ENCODE measurements at places on chromosomes 2 and 18. TPM values are rescaled to one million over a fixed set of nuclear protein-coding genes. Genes with fewer than 3 reads are reported as not detected.

Gene ASB18
- not detected for total RNA-seq

Gene TSPYL6
- under 0.01 TPM for total RNA-seq

Gene RAX
- total RNA-seq, result not detected

Gene PPM1G
- 52.4 TPM for total RNA-seq

Gene MAP2
- total RNA-seq, result 0.54 TPM

Gene GPR55
- total RNA-seq, result not detected

Gene PDE1A
- 89.0 TPM for total RNA-seq

Gene DSG1
- total RNA-seq, result not detected

Gene DSG3
- total RNA-seq, result not detected

Gene WDFY1
- total RNA-seq, result 225 TPM

Gene POLR1A
- 36.8 TPM for total RNA-seq

Gene SERPINB4
- not detected for total RNA-seq

Gene RAB27B
- 27.6 TPM for total RNA-seq

Gene FOXI3
- total RNA-seq, result not detected

Gene RGPD3
- total RNA-seq, result 0.65 TPM

Gene CCDC102B
- 1.3 TPM for total RNA-seq

Gene G6PC2
- total RNA-seq, result not detected

Gene DLX2
- total RNA-seq, result 0.22 TPM

Gene LIMS4
- 0.76 TPM for total RNA-seq

Gene ANKRD30B
- total RNA-seq, result not detected

Gene SH2D6
- total RNA-seq, result 0.43 TPM

Gene TSHZ1
- 9.5 TPM for total RNA-seq

Gene LOXL3
- total RNA-seq, result 162 TPM

Data from articular chondrocyte of knee joint (primary cell).